Activated CD4-positive, alpha-beta memory T cell treated with anti-CD3 and anti-CD28 coated beads for 36 hours (primary cell): ENCODE measurements at places on chromosomes 13 and 19.
A peak's percentile ranks its signal among the peaks of the same experiment; 100 is the strongest.

GRCh38 chr13:35979361-35979951 lies 151.7 kb downstream of the DCLK1 start:
- no peak for DNase-seq

DNA sequence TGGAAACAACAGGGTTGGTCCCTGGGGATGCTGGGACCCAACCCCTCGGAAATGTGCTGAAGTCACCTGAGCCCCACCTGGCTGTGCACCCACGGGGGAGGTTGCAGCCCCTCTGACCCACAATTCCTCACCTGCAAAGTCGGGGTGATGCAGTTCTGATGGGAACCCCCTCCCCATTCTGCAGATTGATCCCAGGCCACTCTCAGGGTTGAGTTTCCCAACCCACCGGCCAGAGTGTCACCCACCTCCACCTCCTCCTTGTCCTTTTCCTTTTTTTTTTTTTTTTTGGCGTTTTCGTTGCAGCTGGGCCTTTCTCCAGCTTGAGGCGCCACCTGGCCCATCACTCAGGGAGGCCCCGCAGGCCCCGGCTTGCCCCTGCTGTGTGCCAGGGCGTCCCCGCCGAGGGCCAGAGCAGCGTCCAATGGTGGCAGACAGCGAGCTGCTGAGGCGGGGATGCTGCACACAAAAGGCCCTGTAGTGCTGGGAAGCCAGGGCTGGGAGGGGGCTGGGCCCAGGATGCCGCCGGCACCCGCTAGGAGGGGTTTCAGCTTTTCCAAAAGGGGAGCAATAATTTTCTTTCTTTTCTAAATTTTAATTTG lies 4.6 kb downstream of the PIK3R2 start:
- no peak for DNase-seq

- DNase-seq, result no peak
Measured at GRCh38 chr13:74774264-74774663, 640.1 kb upstream of the KLF12 start.

- DNase-seq, result no peak
Measured at GRCh38 chr13:111663953-111664421, 343.5 kb downstream of the TEX29 start.

DNA sequence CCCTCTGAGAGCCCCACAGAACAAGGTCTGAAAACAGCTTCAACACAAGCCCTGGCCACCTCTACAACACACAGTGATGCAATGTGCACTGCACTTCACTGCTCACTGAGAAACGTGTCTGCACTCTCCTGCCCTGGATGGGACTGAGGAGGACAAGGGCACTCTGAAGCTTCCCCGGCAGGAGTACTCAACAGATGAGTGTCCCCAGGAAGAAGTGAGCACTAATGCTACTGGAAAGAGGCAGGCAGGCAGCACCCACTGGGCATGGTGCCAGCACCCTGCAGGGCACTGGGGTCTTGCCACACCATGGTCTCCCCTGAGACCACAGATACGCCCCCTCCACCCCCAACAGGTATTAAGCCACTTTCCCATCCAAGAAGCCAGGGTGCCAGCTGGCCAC lies 17.7 kb upstream of the SLC35E1 start:
- DNase-seq, result no peak

DNA sequence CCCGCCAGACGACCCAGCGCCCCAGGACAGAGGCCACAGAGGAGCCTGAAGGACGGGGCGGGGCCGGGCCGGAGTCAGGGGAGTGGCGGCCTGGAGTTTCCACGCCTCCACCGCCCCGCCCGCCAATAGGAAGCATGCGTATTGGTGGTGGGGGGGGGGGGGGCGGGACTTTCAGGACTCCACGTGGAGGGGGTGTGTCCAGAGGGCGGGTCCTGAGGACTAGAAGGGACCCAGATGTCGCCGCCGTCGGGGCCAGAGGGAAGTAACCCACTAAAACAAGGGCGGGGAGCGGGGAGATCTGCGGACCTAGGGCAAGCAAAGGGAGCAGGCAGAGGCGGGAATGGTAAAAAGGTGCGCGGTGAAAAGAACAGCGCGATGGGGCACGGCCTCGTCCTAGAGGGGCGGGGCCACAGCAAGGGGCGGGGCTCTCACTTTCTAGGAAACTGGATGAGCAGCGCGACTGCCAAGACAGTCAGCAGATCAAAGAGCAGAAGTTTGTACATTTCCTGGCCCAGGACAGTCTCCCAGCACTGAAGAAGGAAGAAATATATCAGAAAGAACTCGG lies 2.8 kb upstream of the LENG1 start:
- peak; percentile 88 for DNase-seq
